ENCODE measurements at places on chromosomes 12 and 14.

- no peak for DNase-seq
Observed at GRCh38 chr14:77125281-77125801, 16.2 kb downstream of the ZDHHC22 start.

DNA sequence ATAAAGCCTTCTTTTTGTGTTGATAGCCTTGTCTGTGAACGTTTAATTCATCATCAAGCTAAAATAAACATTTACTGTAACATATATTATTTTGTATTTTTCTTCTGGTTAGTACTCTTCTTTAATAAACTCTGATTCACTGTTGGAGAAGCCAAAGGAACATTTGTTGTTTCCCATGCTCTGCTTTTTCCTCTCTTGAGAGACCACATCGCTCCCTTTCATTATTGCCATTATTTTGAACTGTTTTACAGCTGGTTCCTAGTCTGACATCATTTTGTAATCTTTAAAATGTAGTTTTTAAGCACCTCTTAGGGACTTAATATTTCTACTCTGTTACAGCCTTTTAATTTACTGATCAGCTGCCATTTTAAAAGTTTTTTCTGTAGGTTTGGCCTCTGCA is 301.8 kb downstream of the NPAS3 start:
- no peak for DNase-seq

DNA sequence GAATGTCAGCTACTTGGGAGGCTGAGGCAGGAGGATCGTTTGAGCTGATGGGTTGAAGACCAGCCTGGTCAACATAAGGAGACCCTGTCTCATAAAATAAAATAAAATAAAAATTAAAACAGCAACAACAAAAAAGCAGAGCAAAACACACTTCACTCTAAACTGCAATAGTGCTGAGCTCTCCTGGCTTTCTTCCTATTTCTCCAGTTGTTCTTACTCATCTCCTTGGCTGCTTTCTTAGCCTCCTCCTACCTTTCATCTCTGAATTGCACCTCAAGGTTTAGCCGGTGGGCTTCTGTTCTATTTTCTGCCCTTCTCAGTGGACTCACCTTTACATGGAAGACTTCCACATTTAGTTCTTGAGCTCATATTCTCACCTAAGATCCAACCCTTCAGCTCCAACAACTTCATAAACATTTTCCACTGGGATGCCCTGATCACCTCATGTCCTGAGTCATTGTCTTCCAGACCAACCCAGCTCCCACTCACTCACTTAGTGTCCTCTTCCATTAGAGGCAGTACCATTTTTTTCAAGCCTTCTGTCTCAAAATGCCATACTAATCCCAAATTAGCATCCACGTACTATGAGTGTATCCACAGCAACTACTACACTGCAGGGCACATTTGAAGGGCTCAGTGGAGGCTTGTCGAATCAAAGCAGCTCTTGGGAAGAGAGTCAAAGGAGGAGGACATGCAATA is 41.2 kb upstream of the TMED10 start:
- DNase-seq: no peak

DNA sequence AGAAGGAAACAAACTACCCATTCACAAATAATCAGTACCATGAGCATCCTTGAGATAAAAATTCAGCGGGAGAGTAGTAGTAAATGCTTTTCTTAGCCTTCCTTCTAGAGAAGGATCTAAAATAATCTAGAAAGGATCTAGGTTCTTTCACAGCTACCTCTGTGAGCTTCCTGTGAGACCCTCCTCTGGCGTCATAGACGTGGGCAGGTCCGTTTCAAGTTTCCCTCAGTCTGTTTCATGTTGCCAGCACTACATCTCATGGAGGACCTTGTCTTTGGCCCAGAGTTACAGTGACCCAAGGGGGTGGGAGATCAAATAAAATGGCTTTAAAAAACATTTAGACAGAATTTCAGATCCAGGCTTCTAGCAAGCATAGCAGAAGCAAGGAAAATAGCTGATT is 13.6 kb downstream of the DAAM1 start:
- DNase-seq: no peak
